ENCODE measurements at places on chromosomes 7 and 10. TPM values are rescaled to one million over a fixed set of nuclear protein-coding genes. Genes with fewer than 3 reads are reported as not detected.

DNA sequence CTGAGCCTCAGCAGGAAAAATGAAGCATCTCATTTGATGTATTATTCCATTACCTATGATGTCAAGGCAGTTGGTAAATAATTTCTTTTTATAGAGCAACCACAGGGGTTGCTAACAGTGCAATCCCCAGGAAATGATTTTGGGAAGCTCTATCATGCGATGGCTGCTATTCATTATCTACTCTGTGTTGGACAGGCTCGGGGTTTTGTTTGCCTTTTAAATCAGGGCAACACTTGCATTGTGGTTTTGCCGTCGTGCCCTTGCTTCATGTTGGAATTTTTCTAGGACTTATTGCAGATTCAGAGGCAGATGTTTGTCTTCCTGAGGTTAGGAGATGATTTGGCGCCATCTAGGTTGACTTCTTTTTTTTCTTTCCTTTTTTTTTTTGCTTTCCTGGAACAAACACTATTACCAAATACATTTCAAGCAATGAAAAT lies 128.4 kb downstream of the BICC1 start:
- peak; percentile 12 for DNase-seq

DNA sequence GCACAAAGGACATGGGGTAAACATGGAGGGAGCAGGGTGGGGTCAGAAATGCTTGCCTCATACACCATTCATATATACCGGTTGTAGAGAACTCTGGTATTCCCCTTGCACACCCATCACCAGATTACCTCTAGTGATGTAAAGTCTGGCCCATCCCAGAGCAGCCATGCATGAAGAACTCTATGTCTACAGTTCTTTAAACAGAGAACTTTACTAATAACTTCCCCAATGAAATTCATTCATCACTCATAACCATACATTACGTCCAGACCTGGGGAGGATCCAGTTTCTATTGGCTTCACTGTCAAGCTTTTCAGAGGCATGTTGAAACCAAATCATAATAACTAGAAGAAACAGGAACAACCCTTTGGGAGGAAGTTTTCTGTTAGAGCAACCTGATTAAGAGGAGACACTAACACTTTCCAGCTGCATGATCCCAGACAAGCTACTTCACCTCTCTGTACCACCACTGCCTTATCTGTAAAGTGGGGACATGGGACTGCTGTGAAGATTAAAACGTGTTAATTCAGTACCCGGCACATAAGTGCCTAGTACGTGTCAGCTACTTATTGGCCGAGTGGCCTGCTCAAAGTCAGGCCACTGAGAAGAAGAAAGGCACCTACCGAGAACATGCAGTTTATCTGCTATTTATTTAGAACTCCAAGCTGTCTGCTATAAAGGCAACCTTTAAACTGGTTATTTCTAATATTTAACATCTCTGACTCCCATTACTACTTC lies 59.7 kb downstream of the IGF2BP3 start:
- no peak for DNase-seq

GRCh38 chr10:30233186-30233959 lies 115.7 kb downstream of the MTPAP start:
- DNase-seq, result no peak

The MAGI2 gene
- total RNA-seq, result 3.9 TPM

GRCh38 chr7:113774182-113774807 lies 144.5 kb downstream of the PPP1R3A start:
- peak; percentile 17 for DNase-seq

- DNase-seq, result no peak
Measured at GRCh38 chr7:39589323-39590111, 23.3 kb downstream of the YAE1 start.

The MSS51 gene
- total RNA-seq, result 3.9 TPM

The SLC25A28 gene
- total RNA-seq, result 22.1 TPM

GRCh38 chr10:23065181-23065948 lies 30.0 kb upstream of the MSRB2 start:
- DNase-seq, result peak; percentile 90

DNA sequence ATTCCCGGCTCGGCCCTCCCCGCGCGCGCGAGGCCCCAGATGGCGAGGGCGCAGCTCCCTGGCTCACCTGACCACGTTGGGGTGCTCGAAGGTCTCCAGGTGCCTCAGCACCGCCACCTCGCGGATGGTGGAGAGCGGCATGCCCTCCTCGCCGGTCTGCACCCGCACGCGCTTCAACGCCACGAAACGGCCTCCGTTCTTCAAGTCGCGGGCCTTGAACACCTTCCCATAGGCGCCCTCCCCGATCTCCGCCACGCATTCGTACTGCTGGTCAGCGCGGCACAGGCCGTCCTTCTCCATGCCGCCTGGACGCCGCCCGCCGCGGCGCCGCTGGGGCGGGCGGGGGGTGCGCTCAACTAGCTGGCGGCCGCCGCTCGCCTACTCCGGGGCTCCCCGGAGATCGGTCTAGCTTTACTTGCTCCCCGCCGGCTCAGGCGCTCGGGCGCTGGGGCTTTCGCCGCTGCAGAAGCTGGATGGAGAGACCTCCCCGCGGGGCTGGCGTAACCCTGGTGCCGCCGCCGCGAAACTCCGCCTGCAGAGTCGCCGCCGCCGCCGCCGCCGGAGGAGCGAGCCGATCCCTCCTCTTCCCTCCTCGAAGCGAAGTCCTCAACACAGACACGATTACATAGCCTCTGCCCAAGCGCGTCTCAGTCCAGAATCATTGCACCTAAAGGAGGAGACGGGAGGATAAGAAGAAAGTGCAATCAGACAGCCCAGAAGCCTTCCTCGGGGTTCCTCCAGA lies 3.2 kb downstream of the CDK6 start:
- peak; percentile 92 for DNase-seq

The NPFFR1 gene
- not detected for total RNA-seq

The SEMA3E gene
- total RNA-seq, result under 0.01 TPM

- no peak for DNase-seq
Measured at GRCh38 chr7:100572281-100572948, 1.3 kb downstream of the SAP25 start.

The PLAU gene
- total RNA-seq, result 4.3 TPM

The SNX10 gene
- 6.7 TPM for total RNA-seq

- DNase-seq, result peak; percentile 35
Measured at GRCh38 chr7:19713676-19714075, 4.8 kb upstream of the POLR1F start.

GRCh38 chr7:64187408-64187807 lies 19.6 kb upstream of the ZNF735 start:
- DNase-seq, result no peak

- peak; percentile 46 for DNase-seq
Measured at GRCh38 chr7:3092468-3092867, 48.8 kb upstream of the CARD11 start.

DNA sequence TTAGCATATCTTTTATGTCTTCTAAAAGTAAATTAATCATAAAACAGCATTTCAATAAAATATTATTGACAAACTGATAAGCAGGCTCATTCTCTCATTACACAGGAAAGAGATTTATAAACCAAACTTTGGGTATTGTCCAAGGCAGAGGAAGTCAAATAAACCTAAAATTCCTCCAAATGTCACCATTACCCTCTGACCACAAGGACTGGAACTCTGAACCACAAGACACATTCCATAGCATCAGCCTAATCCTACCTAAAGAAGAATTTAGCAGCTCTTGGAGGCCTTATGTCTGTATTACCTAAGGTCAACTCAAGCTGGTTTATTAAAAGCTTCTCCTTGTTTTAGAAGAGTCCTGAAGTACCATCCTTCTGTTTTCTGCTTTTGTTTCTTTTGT lies 82.4 kb upstream of the SLC13A1 start:
- DNase-seq, result no peak

DNA sequence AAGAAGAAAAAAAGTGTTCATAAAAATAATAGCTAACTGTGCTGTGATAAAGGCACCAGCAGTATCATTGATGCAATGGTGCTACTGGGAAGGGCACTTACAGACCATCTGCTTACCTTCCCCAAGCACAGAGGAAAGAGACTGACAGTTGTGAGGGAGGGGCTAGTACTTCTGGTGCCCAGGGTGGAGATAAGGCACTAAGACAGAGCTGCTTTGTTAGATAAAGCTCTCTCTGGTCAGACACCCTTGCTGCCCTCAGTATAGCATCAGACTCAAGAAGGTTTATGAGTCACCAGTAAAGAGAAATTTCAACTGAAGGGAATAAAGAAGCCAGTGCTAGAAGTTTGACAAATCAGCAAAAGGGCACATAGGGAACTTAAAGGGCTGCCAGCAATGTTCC lies 325.6 kb downstream of the HPSE2 start:
- DNase-seq, result no peak

- no peak for DNase-seq
Measured at GRCh38 chr10:43224321-43224720, 42.5 kb downstream of the RASGEF1A start.

The AMZ1 gene
- total RNA-seq, result not detected

DNA sequence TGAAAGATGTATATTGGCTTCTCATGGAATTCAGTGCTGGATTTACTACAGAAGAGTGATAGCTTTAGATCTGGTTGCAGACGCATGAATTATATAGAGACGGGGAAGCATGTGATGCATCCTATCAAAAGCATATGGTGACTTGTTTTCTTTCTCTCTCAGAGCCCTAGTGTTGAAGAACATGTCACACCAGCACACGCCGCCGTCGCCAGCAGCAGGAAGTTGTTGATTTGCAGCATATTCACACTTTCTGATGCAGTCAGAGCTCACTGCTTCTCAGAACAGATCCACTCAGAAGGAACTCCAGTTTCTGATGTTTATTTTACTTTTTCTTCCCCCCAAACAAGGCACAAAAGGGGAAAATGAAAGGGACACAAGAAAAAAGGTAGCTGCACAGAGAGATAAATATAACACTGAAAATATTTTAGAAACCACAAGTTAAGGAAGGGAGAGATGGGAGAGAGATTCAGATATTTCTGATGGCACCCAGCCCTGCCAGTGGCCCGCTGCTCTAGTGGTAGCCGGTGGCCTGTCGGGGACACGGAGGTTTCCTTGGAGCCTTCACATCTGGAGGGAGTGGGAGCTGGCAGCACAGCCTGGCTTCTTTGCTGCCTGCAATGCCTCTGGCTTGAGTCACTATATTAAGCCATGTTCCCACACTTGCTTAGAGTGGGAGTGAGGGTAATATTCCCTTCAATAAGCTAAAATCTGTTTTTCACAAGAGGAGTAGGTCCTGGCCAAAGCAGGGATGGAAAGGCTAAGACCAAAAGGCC lies 123.2 kb downstream of the NRP1 start:
- DNase-seq, result no peak
